Natural killer cell treated with Interleukin-12 subunit alpha and Interleukin-12 subunit beta and Interleukin-15 and Interleukin-18, amount 100 ng/mL, for 72 hours (primary cell): ENCODE measurements at places on chromosomes 2 and 18. TPM values are rescaled to one million over a fixed set of nuclear protein-coding genes. Genes with fewer than 3 reads are reported as not detected.

GRCh38 chr2:49770919-49771318 lies 616.6 kb upstream of the FSHR start:
- DNase-seq = no peak

DNA sequence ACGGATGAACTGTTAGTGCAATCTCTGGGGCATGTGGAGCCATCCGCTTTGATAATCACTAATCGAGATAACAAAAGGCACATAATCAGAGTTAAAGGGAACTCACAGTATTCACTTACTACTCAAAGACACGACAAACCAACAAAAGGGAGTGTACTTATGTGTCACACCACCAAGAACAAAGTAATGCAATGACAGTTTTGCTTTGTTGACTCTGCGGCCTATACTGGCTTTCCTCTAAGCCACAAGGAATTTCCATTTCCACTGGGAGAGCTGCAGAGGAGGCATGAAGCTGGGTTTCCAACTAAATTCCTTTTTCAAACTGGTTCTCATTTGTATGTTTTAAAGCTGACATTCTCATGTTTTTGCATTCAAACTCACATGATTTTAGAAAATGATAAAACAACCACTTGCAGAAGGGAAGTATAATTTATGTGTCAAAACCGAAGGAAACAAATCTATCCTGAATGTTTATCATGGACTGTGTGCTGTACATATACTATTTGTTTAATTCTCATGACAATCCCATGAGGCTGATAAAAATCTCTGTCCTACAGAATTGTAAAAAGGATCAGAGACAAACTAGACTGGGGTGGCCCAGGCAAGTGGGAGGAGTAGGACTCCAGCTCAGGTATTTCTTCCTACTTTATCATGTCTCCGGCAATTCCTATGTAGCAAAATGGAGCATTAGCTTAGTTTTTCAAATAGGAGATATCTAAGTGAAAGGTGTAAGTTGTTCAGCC lies 149.6 kb upstream of the SMAD7 start:
- DNase-seq = no peak

Gene NR4A2
- 4.2 TPM for total RNA-seq

DNA sequence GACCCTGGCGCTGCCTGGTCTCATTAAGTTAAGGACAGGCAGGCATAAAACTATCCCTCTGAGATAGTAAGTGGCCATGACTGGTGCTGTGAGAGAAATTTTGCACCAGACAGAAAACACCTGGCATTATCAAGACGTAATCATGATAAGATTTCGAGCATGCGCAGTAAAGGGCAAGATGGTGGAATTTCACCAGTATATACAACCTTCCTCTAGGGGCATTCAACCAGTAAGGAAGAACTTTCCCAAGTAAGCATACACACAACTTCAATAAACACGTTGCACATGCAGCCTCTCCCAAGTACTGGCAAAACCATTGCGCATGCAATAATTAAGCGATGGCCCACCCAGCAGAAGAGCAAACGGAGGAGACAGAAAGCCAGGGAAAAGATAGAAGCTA lies 1376.4 kb upstream of the CRIM1 start:
- DNase-seq = no peak

- peak; percentile 53 for DNase-seq
These were observed 2.4 kb downstream of the RNPEPL1 start for GRCh38 chr2:240570531-240571313.

Gene MARCO
- not detected for total RNA-seq

- DNase-seq = no peak
These were observed 103.0 kb upstream of the STK39 start for GRCh38 chr2:168350380-168350779.

Gene LRRC30
- total RNA-seq = not detected

- DNase-seq = peak; percentile 77
These were observed 477 bp downstream of the ACVR1 start for GRCh38 chr2:157875641-157876065.

GRCh38 chr18:55280503-55280902 lies 307.5 kb downstream of the TCF4 start:
- DNase-seq = no peak

DNA sequence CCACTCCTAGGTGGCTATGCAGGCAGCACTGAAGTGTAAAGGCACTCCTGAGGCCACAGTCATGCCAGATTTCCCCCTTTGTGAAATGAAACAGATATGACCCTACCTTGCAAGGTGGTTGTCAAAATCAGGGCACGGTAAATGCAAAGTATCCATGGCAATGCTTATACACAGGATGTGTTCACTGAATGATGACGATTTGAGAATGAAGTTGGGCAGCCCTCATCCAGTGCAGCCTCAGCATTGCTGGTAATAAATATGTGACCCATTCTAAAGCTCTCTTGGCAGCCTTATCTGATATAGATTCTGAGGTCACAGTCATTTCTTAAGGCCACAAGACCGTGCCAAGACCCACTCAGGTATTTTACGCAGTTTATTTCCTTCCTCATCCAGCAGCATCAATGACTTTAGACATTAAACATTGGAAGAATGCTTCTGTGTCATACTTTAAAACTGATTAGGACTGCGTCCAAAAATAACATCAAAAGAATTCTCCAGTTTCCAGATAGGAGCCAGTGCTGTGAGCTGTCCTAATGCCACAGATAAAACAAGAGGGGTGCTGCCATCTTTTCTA lies 125.5 kb upstream of the SERTAD2 start:
- no peak for DNase-seq

DNA sequence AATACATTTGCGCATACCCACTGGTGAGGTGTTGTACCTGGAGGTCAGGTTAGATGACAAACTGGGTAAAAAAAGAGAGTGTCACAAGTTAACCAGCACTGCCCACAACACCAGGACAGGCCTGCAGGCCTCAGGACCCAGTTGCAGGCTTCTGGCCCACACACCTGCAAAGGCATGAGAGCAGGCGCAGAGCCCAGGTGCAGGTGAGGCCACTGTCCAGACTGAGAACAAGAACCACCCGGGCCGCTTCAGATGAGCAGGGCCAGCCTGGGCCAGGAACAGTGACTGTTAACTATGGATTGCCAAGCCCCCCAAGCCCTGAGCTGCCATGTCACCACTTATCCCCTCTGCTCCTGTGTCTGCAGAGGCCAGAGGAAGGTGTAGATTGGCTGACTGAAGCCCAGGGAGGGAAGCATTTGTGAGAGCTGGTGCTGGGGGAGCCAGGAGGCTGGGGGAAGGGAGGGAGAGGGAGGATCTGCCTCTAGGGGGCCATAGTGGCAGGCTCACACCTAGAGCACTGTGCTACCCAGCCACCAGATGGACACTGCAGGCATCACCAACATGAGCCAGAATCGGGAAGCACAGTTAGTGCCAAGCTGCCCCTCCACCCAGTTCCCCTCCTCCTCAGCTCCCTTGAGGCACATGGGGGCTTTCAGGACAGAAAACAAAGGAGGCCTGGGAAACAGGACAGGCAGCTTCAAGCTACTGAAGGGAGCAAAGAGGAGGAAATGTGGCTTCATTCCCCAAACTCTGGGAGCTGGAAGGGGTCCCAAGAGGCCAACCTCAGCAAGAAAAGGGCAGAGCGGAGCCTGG lies 35.4 kb downstream of the SFXN5 start:
- DNase-seq = no peak

Gene SRD5A2
- not detected for total RNA-seq

GRCh38 chr2:241869087-241869961 lies at the start of gene RTP5:
Gene RTP5 (plus strand): TSS chr2:241869729. CDS start chr2:241869757, 28 bp downstream.
- DNase-seq = peak; percentile 54

- no peak for DNase-seq
These were observed 165.9 kb upstream of the MSH6 start for GRCh38 chr2:47617028-47617427.

DNA sequence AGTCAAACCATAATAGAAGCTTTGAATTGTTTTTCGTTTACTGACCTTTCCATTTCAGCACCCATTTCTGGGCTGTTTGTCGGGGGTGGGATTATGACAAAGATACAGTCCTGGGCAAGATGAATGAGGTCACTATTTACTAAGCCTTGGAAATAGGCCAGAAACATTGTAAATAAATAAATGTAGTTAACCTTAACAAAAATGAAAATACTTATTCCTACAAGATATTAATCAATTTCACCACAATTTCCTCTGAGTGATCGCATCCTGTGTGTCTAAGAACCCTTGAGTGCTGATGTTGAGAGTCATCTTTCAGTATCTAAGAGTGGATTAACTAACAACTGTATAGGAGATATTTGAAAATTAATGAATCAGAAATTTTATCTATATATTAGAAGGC lies 14.0 kb downstream of the ITGA4 start:
- no peak for DNase-seq

- no peak for DNase-seq
These were observed 9.3 kb downstream of the CHCHD5 start for GRCh38 chr2:112593736-112594135.

DNA sequence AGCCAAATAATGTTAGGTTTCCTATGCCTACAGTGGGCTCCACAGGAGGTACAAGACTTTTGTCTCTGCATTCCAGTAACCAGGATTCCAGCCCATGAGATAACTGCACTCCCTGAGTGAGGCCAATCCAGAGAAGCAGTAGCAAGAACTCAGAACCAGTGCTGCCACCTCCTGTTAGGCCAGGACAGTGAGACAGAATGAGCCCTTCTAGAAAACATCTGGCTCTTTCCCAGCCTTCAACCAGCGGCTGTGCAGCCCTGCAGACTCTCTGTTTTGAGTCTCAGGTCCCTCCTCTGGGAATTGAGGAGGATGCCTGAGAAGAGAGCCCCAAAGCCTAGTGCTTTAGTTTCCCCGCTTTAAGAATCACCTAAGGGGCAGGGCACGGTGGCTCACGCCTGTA lies 44.2 kb downstream of the ARID5A start:
- no peak for DNase-seq

DNA sequence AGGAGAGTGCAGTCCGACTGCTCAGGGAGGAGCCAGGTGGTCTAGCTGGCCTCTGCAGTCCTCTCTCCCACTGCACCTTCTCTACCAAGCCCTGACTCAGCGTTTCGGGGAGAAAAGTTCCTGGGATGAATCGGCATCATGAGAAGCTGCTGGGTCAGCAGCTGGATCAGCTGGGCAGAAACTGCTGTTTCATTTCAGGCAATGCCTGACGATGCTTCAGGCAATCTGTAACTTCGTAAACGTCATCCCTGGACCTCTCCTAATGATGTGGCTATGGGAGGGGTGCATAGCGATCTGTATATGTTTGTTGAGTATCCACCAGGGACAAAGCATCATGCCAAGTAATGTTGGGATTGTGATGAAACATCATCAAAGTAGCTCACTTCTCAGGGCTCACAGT lies 20.7 kb downstream of the LIPG start:
- DNase-seq = no peak

Gene HOXD4
- total RNA-seq = not detected

Gene PSD4
- 305 TPM for total RNA-seq
